T-helper 2 cell (primary cell): ENCODE measurements at places on chromosomes 4 and X.

DNA sequence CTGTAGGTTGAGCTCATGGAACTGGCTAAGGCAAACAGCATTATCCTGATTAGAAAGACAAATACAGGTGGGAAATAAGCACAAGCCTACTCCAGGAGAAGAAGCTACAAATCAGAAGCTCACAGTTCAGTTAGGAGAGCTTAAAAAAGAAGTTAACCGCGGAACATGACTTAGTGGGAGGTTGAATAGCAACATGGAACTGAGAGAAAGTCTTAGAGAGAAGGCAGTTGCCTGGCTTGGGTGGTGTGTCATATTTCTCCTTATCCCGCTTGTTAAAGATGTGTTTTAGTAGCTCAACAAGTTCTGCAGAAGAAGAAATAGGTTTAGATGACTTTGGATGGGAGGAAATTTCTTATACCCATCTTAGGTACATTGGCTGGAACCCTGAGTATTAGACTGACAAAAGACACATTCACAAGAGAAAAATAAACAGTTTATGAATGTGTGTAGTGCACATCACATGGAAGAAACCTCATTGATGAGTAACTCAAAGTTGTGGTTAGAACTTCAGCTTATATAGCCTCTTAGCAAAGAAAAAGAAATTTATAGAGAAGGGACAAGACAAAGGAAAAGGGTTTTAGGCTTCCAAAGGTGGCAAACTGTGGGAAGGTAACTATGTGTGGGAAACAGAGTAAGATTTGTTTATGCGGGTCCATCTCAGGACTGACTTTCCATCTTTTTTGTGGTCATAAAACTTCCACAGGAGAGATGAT, 37.4 kb upstream of the RXFP1 start:
- DNase-seq, result no peak

- no peak for DNase-seq
Measured at GRCh38 chrX:83469551-83469950, 38.5 kb upstream of the POU3F4 start.

DNA sequence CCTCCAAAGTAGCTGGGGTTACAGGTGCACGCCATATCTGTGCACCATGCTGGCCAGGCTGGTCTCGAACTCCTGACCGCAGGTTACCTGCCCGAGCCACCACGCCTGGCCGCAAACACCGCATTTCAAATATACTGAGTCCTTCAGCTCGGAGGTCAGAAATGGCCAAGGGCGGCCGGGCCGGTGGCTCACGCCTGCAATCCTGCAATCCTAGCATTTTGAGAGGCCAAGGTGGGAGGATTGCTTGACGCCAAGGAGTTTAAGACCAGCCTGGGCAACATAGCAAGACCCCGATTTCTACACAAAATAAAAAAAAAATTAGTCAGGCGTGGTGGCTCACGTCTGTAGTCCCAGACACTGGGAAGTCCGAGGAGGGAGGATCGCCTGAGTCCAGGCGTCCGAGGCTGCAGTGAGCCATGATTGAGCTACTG, 71.9 kb upstream of the PPP2R3B start:
- DNase-seq, result no peak

DNA sequence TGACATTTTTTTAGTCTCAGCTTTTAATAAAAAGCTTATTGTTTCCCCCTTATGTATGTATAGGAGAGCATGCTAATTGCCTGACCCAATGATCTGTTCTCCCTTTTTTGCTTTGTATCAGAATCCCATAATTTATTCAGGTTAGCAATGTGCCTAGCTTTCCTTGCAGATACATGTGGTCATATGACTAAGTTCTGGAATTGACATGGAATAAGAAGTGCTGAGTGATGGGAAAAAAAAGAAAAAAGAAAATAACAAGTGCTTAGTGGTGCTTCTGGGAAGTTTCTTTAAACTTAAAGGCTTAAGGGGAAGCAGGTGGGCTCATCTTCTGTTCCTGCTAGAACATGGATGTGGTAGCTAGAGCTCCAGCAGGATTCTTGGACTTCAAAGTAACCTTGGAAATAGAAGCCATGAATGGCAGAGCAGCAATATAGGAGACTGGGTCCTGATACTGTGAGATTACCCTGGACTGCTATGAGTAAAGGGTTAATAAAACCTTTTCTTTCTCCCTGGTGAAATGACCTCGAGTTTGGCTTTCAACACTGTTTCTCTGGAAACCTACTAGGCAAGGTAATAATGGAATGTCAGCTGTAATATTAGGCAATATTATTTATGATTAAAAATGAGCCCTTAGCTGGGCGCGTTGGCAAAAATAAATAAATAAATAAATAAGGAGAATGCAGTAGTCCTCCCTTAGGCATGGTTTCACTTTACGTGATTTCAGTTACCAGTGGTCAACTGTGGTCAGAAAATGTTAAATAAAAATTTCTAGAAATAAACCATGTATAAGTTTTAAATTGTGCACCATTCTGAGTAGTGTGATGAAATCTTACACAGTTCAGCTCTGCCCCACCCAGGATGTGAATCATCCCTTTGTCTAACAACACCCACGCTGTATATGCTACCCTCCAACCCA, 16.7 kb upstream of the RBM41 start:
- DNase-seq, result peak; percentile 11

DNA sequence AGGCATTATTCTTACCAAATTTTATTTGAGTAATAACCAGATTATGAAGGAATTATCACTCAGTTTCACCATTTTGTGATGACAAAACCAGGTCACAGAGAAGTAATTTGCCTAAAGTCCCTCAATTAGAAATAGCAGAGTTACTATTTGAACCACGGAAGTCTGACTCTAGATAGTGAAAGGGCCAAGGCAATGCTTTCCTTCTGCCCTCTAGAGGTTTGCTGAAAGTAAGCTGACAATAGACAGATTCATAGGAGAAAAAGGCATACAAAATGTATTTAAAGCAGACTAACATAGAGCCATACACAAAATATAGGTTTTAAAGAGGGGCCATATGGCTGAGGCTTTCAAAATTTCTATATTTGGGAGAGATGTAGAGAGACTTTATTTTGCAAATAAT, 43.1 kb downstream of the CXXC4 start:
- DNase-seq, result no peak

DNA sequence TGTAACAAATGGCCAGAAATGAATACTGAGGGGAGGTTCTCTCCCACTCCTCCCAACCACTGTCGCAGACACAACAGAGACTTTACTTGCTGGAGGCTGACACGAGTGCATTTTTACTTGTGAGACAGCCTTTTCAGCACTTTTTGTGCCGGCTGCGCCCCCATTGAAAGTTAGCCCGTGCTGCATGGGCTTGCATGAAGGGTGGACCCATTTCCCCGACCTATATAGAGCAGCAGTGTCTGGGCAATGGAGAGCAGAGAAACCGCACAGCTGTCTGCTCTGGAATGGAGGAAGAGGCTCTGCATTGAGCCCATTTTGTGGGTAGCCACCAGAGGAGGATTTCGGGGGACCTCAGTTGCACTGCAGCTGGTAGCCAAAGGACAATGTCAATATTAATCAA, 208.8 kb downstream of the UGT8 start:
- DNase-seq, result no peak

GRCh38 chrX:46258356-46258755, 286.9 kb downstream of the ZNF674 start:
- DNase-seq, result no peak

- DNase-seq, result no peak
Measured at GRCh38 chr4:125992891-125993290, 678.1 kb downstream of the FAT4 start.

DNA sequence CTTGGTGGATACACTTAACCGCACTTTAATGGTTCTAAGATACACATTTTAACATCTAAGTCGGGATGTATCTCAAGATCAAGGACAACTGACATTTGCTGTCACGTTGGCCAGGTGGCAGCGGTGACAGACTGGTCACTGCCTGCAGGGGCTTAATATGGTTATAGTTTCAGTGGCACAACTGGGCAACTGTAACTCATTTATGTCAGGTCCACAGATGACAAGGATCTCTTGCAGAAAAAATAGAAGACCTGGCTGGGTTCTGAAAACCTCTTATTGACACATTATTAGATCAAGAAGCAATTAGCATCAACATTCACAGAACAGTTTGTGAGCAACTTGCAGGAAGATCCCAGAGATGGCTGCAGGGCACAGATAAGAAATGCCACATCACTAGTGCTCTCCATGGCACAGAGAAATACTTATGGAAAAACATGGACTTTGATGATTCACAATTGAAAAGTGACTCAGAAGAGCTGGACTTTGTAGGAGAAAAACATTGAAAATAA, 99.6 kb upstream of the SORBS2 start:
- no peak for DNase-seq
